Stimulated activated CD4-positive, alpha-beta T cell treated with anti-CD3 and anti-CD28 coated beads, TNF-alpha, amount 100 ng/mL, for 48 hours (primary cell): ENCODE measurements at places on chromosomes 12 and 14.

DNA sequence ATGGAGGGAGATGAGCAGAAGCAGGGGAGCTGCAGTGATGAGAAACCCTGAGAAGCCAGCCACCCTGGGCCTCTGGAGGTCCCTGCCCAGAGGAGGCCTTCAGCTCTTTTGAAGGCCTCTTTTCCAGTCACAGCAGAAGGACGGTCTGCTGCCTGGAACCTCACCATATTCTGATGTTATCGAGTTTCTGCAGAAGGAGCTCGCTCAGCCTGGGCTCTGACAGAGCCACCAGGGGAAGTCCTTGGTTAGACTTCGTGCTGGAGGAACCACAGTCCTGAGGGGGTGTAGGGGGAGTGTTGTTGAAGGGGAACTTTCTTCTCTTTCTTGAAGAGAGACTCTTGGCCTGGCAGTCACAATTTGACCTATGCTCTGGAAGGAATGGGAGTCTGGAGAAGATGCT is 25.1 kb upstream of the BATF start:
- DNase-seq = peak; percentile 34

GRCh38 chr12:110993434-110993833 is 73.1 kb upstream of the MYL2 start:
- no peak for DNase-seq

DNA sequence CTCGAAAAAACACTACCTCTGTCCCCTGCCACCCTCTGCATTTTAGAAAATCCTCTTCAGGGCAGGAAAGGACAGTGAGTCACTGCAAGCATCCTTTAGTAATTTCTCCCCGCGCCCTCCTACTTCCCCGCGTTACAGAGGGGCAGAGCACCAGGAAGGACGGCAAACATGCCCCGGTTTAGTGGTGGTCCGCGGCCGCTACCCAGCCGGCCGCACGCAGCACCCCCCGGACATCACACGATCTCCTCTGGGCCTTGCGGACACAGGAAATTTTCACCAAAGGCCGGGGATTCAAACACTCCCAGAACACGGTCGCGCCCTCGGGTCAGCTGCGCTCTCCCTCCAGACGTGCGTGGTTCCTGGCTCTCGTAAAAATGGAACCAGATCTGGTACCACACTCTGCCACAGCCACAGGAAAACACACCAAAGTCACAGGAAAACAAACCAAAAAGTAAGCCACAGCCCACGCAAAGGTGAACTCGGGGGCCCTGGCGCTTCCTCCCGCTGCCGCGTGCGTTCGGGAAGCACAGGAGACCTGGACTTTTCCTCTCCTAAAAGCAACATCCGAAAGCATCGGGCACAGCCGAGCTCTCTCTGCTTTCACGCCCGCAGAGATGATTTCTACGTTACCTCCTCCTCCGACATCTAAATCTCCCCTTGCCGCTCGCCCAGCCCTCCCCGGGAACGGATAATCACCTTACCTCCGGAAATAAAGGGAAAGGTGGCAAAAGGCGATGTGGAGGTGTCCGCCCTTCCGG is 839 bp downstream of the SLC38A1 start:
- peak; percentile 31 for DNase-seq

GRCh38 chr12:28869197-28869596 is 279.9 kb upstream of the FAR2 start:
- DNase-seq = no peak

GRCh38 chr12:50572760-50573159 is 68.0 kb downstream of the DIP2B start:
- DNase-seq = no peak

DNA sequence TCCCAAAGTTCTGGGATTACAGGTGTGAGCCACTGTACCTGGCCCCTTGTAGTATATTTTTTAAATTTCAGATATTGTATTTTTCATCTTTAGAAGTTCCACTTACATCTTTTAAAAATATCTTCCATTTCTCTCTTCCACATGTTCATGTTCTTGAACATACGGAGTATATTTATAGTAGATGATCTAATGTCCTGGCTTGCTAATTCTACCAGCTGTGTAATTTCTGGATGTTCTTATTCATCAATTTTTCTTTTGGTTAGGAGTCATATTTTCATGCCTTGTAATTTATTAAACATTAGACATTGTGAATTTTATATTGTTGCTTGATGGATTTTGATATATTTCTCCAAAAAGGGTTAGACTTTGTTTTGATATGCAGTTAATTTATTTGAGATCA is 30.8 kb downstream of the NTN4 start:
- DNase-seq = no peak

- no peak for DNase-seq
Observed at GRCh38 chr14:91983588-91983987, 36.1 kb upstream of the FBLN5 start.

GRCh38 chr12:47778881-47779280 is 5.8 kb downstream of the SLC48A1 start:
- DNase-seq = no peak

DNA sequence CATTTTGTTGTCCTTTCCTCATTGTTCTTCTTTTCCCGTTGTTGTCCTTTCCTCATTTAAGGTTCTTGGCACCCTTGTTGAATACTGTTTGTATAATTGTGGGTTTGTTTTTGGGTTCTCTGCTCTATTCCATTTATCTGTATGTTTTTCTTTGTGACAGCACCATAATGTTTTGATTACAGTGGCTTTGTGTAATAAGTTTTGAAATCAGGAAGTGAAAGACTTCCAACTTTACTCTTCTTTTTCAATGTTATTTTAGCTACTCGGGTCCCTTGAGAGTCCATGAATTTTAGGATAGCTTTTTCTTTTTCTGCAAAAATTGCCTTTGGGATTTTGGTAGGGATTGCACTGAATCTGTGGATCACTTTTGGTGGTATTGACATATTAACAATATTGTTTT is 28.1 kb downstream of the ETNK1 start:
- DNase-seq = no peak

GRCh38 chr14:66377574-66377973 is 108.6 kb upstream of the CCDC196 start:
- DNase-seq = no peak
